ENCODE measurements at places on chromosomes 16 and 17.

- DNase-seq, result peak; percentile 12
Measured at GRCh38 chr16:23052908-23053580, 96.2 kb downstream of the USP31 start.

GRCh38 chr17:3965118-3965800 is 1.0 kb upstream of the ATP2A3 start:
- DNase-seq, result peak; percentile 76

DNA sequence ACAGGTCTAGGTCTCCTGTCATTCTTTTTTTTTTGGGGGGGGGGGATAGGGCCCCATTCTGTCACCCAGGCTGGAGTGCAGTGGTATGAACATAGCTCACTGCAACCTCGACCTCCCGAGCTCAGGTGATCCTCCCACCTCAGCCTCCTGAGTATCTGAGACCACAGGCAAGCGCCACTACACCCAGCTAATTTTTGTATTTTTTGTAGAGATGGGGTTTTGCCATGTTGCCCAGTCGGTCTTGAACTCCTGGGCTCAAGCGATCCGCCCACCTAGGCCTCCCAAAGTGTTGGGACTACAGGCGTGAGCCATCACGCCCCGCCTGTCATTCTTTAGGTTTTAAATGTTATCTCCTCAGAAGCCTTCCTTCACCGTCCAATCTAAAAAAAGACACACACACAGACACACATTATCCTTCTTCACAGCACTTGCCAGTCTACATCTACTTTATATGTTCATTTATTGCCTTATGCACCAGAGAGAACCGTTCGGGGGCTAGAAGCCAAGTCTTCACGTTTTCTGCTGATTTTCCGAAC is 694 bp downstream of the MRPL27 start:
- no peak for DNase-seq

GRCh38 chr17:39960524-39961041 is 2.2 kb upstream of the GSDMA start:
- no peak for DNase-seq

- no peak for DNase-seq
Measured at GRCh38 chr17:66076546-66077190, 115.3 kb downstream of the CEP112 start.

- DNase-seq, result no peak
Measured at GRCh38 chr16:87054856-87055255, 262.3 kb downstream of the C16orf95 start.

DNA sequence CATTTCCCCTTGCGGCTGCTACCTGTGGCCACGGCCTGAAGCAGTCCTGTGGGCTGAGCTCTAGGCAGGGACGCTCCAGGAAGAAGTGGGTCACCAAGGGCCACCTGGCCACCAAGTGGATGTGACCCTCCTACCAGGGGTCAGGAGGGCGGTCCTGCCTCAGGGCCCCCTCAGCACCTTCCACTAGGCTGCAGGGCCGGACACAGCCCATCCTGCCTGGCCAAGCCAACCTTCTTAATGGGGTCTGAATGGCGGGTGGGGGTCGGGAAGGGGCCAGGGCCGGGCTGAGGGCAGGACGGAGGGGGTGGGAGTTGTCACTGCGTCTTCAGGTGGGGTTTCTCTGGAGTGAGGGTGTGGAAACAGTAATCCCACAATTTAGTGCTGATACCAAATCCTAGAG is 13.2 kb upstream of the MLKL start:
- DNase-seq, result no peak

GRCh38 chr17:48589060-48589830 is 796 bp downstream of the HOXB3 start:
- DNase-seq, result no peak

- DNase-seq, result no peak
Measured at GRCh38 chr17:32299580-32300164, 34.0 kb downstream of the RHBDL3 start.

GRCh38 chr17:32161506-32162365 is 19.4 kb downstream of the RHOT1 start:
- DNase-seq, result no peak

GRCh38 chr17:54172096-54172984 is 349.6 kb downstream of the KIF2B start:
- DNase-seq, result no peak

DNA sequence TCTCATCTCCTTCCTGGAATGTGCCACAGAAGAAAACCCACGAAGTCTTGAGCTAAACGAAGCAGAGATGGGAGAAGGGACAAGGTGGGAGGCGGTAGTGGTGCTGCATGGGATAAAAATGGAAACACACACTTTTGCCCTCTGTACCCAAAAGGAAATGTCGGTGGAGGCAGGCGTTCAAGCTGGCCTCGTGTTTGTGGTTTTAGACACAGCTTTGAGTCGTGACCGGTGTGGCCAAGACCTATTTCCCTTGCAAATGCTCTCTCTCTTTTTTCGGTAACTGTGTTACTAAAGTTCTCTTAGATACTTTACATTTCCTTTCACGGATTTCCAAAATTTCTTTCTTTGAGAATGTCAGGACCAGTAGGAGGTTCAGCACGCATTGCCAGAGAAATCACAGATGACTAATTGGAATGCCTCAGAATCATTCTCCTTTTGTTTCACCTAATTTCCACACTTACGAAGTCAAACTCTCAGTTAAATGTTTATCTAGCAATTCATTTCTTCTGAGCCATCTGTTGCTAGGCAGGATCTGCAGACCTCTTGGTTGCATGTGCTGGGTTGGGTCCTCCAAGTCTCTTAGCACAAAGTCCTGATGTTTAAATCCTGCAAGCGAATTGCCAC is 412.3 kb downstream of the MAF start:
- DNase-seq, result no peak

DNA sequence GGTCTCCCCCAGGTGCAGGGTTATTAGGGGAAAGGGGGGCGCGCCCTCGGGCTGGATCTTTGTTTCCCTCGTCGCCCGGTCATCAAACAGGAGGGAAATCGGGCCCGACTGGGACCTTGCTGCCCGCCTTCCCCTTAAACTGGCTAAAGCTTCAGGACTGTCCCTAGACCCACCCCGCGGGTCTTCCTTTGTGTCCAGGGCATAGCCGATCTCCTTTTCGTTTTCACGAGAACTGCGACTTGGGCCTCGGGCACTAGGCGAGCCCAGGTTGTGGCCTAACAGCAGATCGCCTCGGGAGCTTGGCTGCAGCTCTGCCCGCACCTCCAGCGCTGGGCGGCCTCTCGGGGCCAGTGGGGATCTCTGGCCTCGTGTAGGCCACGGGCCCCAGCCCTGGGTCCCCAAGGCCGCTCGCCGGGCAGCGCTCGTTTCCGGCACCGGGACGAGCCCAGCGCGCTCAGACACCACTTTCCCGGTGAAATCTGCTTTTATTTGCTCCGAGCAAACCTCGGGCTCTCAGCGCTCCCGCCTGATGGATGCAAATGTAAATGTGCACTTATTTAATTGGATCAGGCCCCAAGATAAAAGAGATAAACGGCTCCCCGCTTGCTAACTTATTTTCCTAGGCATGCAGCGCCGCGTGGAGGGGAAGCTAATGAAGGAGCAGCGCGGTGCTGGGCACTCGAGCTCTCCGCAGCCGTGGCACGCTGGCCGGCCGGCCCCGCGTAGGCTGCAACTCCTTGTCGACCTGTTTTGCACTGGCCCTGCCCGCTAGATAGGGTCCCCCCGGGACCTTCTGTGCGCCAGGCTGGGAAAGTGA is 7.8 kb downstream of the IRX5 start:
- no peak for DNase-seq

- DNase-seq, result no peak
Measured at GRCh38 chr17:50283246-50283645, 9.0 kb downstream of the TMEM92 start.

DNA sequence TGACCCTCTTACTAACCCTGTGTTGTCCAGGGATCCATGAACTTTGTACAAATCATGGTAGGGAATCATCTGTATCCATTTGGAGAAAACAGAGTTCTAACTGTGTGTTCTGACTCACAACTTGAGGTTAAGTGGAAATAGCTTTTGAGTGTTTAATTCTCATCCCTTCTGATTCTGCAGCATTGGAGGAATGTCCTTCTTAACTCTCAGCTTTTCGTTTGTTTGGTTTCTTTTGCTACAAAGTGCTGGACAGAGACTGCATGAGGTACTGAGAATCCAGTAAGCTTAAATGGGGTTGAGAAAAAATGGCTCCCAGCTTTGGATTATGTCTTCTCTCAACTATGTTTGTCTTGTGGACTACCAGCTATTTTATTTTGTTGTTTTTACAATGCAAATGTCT is 352.1 kb upstream of the KIF2B start:
- DNase-seq, result no peak

GRCh38 chr16:63385714-63386432 is 1349.6 kb upstream of the CDH8 start:
- DNase-seq, result no peak

- DNase-seq, result peak; percentile 58
Measured at GRCh38 chr17:38867179-38867967, 2.5 kb upstream of the LASP1 start.

DNA sequence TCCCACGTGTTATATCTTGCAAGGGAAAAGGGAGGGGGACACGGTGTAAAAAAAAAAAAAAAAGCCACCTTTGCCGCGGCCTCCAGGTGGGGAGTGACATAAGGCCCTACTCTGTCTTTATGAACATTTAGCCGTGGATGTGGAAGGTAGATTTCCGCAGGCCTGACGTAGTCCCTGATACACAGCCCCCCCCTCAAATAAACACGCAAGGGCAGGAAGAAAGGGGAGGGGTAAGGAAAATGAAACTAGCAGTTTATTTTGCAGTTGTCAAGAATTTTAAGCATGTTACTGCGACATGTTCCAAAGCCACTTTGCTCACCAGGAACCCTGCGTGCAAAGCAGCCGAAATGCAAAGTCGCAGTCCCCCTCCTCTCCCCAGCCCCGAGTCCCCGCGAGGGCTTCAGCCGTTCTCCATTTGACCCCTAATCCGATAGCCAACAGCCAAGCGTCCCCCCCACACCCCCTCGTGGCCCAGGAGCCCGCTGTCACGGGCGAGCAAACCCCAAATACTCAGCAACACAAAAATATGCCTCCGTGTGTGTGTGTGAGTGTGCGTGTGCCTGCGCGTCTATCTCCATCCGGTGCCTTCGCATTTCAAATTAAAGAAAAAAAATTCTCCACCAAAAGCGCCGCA is 1.2 kb downstream of the CBX4 start:
- DNase-seq, result no peak

GRCh38 chr17:77144227-77144626 is 3.5 kb downstream of the SEC14L1 start:
- DNase-seq, result peak; percentile 28

DNA sequence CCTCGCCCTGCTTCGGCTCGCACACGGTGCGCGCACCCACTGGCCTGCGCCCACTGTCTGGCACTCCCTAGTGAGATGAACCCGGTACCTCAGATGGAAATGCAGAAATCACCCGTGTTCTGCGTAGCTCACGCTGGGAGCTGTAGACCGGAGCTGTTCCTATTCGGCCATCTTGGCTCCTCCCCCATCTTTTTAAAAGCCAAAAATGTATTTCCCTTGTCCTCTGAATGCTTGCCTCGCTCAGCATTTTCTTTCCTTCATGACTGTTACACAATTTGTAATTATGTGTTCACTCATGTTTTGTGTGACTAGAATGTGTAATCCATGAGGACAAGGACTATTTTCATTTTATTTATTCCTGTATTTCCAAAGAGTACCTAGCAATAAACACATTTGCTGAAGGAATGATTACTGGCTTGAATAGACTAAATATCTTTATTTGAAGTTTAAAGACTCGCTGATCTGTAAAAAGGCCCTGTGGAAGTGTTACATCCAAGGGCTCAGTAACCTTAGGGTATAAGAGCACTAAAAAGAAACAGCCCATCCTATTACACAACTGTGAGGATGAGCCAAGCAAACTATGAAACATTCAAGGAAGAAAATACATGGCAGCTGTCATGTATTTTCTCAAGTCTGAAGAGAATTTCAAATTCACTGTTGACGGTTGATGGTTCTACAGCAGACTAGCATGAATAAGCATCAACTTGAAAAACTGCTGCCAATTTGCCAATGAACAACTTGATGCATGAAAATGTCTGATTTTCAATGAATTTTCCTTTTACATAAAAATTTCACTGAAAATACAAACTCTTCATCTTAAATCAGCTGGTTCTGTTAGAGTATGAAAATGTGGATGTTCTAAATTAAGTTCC is 192.6 kb downstream of the MYO1D start:
- no peak for DNase-seq

GRCh38 chr16:3792472-3793012 is 75.2 kb upstream of the TRAP1 start:
- no peak for DNase-seq

- no peak for DNase-seq
Measured at GRCh38 chr16:80027007-80027965, 426.7 kb upstream of the MAF start.

DNA sequence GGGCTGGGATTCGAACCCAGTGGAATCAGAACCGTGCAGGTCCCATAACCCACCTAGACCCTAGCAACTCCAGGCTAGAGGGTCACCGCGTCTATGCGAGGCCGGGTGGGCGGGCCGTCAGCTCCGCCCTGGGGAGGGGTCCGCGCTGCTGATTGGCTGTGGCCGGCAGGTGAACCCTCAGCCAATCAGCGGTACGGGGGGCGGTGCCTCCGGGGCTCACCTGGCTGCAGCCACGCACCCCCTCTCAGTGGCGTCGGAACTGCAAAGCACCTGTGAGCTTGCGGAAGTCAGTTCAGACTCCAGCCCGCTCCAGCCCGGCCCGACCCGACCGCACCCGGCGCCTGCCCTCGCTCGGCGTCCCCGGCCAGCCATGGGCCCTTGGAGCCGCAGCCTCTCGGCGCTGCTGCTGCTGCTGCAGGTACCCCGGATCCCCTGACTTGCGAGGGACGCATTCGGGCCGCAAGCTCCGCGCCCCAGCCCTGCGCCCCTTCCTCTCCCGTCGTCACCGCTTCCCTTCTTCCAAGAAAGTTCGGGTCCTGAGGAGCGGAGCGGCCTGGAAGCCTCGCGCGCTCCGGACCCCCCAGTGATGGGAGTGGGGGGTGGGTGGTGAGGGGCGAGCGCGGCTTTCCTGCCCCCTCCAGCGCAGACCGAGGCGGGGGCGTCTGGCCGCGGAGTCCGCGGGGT is at the start of gene CDH1:
TSS of gene CDH1 (plus strand) at position 247 of the 684 bp plus-strand sequence. CDS start at position 371, 124 bp downstream.
- peak; percentile 85 for DNase-seq

GRCh38 chr16:12801511-12802042 is 2.1 kb downstream of the CPPED1 start:
- no peak for DNase-seq

DNA sequence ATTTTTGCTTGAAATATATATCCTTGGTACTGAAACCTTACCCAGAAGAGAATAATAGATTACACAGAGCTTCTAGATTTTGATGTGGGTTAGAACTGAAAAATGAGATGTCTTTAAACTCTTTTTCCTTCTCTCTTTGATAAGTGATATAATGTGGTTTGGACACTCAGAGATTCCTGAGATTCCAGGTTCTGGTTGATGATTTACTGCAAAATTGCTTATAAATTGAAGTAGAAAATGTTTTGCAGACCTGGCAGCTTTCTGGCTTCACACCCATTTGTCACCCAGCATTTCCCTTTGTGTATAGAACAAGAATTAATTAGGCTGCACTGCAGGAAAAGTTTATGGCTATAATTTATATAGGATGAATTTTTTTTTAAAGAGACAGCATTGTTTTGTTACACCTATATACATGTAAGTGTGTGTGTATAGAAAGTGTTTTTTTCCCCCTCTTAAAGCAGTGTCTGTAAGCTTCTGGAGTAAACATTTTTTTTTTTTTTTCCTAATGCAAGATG is 23.5 kb downstream of the AATF start:
- DNase-seq, result no peak
